Neural crest cell (in vitro differentiated cells): ENCODE measurements at places on chromosomes 11 and 22. TPM values are rescaled to one million over a fixed set of nuclear protein-coding genes. Genes with fewer than 3 reads are reported as not detected.

DNA sequence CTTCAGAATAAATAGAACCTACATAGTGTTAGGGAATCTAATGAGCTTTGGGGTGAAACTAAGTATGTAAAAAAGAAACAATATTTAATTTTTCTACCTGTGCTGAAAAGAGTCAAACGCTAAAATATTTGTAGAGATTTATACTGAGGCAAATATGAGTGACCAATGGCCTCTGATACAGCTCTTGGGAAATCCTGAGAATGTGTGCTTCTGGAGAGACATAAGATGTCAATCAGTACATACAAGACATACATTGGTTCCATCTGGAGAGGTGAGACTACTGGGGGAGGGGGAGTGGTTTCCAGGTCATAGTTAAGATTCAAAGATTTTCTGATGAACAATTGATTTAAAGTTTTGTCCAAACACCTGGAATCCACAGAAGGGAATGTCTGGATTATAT, 970 bp downstream of the ASRGL1 start:
- H3K4me1 ChIP-seq, result peaks cover 31% of the 10 kb centered on the region
- peaks cover 30% of the 10 kb centered on the region for H3K27me3 ChIP-seq
- no peak for DNase-seq
- H3K27ac ChIP-seq, result no peak overlapping the region
- no peaks in the 10 kb centered on the region for H3K36me3 ChIP-seq

GRCh38 chr11:76049511-76049910, 156.8 kb downstream of the WNT11 start:
- no peak overlapping the region for H3K4me3 ChIP-seq
- H3K27ac ChIP-seq, result no peak overlapping the region
- peaks cover 6% of the 10 kb centered on the region for H3K4me1 ChIP-seq
- no peaks in the 10 kb centered on the region for H3K27me3 ChIP-seq
- DNase-seq, result no peak

GRCh38 chr11:72630104-72630852, 43.9 kb downstream of the PDE2A start:
- no peak for DNase-seq
- H3K4me3 ChIP-seq, result no peak overlapping the region
- no peaks in the 10 kb centered on the region for H3K36me3 ChIP-seq
- peaks cover 28% of the 10 kb centered on the region for H3K4me1 ChIP-seq

GRCh38 chr11:9847636-9848035, 183.8 kb downstream of the SWAP70 start:
- H3K4me1 ChIP-seq, result peaks cover 8% of the 10 kb centered on the region
- no peaks in the 10 kb centered on the region for H3K27me3 ChIP-seq
- H3K4me3 ChIP-seq, result no peak overlapping the region
- H3K27ac ChIP-seq, result no peak overlapping the region

DNA sequence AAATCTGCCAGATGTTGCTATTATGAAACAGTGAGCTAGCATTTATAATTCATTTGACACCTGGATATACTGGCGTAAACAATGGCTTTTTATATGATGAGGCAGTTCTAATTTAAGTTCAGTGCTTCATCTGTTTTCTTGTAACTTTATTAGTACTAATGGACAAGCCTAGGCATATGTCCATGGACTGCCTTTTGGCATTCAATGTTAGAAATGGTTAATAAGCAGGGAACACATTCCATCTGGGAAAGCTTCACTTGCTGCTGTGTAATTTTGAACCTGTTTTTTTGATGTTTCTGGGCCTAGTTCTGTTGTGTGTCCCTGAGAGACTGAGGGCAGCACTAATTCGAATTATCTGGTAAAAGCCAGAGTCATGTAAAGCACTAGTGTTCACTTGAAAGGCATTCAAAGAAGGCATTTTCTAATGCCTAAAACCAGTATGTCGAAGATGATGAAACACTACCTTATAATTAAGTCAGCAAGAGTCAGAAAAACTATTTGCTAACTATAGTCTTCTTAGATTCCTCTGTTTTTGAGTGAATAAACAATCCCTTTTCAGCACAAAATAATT, 138.5 kb downstream of the SWAP70 start:
- H3K4me3 ChIP-seq, result no peak overlapping the region
- no peaks in the 10 kb centered on the region for H3K27me3 ChIP-seq
- H3K4me1 ChIP-seq, result peaks cover 6% of the 10 kb centered on the region
- no peak overlapping the region for H3K27ac ChIP-seq
- peaks cover 8% of the 10 kb centered on the region for H3K36me3 ChIP-seq

GRCh38 chr11:77418971-77419597, 54.8 kb downstream of the PAK1 start:
- H3K27ac ChIP-seq, result no peak overlapping the region
- no peaks in the 10 kb centered on the region for H3K27me3 ChIP-seq

Gene BTG4
- total RNA-seq, result not detected in 2 replicates

DNA sequence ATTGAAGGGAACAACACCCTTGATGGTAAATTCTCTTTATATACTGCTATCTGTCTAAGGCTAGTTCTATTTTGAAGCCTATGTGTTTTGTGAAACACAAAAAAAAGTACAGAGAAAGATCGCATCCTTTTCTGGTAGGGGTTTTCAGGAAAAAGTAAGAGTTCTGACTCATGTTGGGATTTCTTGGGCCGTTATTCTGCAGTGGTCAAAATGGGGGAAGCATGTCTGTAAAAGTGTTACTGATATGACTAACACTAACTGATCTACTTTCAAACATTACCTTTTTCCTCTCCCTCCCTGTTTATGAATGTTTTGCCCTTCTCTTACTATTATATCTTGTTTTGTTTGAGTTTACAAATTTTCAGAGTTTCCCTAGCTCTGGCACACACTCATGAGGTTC, 53.9 kb downstream of the CTNND1 start:
- peaks cover 23% of the 10 kb centered on the region for H3K36me3 ChIP-seq
- no peaks in the 10 kb centered on the region for H3K4me1 ChIP-seq
- DNase-seq, result no peak
- H3K27me3 ChIP-seq, result no peaks in the 10 kb centered on the region
- no peak overlapping the region for H3K4me3 ChIP-seq

DNA sequence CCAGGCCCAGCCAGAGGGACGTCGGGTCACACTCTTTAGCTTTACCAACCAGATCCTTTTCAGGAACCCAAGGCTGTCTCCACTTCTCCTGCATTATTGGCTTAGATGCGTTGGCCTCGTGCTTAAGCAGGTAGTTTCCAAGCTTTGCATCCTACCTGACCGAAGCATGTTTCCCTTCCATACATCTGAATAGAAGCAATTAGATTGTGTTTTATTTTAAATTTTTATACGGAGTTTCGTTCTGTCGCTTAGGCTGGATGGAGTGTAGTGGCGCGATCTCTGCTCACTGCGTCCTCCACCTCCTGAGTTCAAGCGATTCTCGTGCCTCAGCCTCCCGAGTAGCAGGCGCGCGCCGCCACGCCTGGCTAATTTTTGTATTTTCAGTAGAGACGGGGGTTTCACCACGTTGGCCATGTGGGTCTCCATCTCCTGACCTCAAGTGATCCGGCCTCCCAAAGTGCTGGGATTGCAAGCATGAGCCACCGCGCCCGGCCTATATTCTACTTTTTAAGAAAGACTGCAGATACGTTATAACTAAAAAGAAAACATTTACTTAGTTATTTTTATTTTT, 677 bp downstream of the DYNC2H1 start:
- peaks cover 32% of the 10 kb centered on the region for H3K4me1 ChIP-seq
- no peaks in the 10 kb centered on the region for H3K27me3 ChIP-seq
- peak overlapping the region; percentile 99 for H3K27ac ChIP-seq
- peaks cover 5% of the 10 kb centered on the region for H3K36me3 ChIP-seq
- peak overlapping the region; percentile 92 for H3K4me3 ChIP-seq
- no peak for DNase-seq

DNA sequence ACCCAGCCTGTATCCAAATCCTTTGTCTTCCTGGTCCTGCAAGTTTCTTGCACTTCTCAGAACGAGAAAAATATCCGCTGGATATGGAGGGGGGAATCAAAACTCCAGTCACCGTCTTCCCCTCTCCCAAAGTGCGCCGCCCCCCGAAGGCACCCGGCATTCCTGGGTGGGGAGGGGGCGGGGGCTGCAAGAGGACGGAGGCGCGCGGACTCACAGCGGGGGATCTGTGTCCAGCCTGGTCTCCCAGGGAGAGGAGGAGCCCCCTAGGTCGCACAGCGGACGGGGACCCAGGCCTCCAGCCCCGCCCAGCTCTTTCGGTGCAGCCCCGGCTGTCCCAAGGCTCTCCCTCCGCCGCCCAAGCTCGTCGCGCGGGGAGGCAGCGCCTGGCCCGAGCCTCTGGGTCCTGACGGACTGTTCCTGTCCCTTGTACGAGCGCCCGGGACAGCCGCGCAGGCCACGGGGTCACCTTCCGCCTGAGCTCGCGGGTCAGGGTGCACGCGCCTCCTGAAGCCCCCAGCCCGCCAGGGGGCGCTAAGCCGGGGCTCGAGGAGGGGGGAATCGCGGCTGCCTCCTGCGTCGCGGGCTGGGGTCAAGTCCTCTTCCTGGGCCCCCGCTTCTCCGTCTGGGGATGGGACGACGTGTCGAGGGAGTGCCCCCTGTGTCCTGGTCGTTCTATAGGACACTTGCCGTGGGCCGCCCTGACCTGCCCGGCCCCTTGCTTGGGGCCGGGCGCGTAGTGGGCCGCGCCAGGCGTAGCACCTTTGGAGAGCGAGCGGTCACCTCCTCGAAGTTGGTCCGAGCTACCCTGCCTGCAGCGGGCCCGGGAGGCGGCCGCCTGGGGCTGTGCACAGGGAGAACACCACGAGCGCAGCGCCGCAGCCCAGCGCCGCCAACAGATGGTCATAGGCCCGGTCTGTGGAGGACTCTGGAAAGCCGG, 2.4 kb upstream of the WNT11 start:
- no peak overlapping the region for H3K27ac ChIP-seq
- H3K4me1 ChIP-seq, result peaks cover 16% of the 10 kb centered on the region
- H3K27me3 ChIP-seq, result peaks cover 90% of the 10 kb centered on the region

- H3K4me3 ChIP-seq, result no peak overlapping the region
- H3K36me3 ChIP-seq, result no peaks in the 10 kb centered on the region
- H3K27me3 ChIP-seq, result peaks cover 9% of the 10 kb centered on the region
- H3K27ac ChIP-seq, result no peak overlapping the region
Measured at GRCh38 chr11:30568931-30569330, 17.2 kb downstream of the MPPED2 start.

Gene CLMP
- total RNA-seq, result 4.2 and 4.3 TPM in 2 replicates

Gene MGAT3
- total RNA-seq, result 20.3 and 23.5 TPM in 2 replicates

GRCh38 chr11:74237541-74237940, 66.5 kb downstream of the PPME1 start:
- H3K27me3 ChIP-seq, result no peaks in the 10 kb centered on the region
- H3K27ac ChIP-seq, result no peak overlapping the region

GRCh38 chr11:76768088-76768908, 14.9 kb upstream of the TSKU start:
- no peak overlapping the region for H3K4me3 ChIP-seq
- H3K4me1 ChIP-seq, result peaks cover 16% of the 10 kb centered on the region
- DNase-seq, result no peak
- no peaks in the 10 kb centered on the region for H3K27me3 ChIP-seq
- no peaks in the 10 kb centered on the region for H3K36me3 ChIP-seq

- H3K4me3 ChIP-seq, result no peak overlapping the region
- no peaks in the 10 kb centered on the region for H3K36me3 ChIP-seq
- no peak overlapping the region for H3K27ac ChIP-seq
- no peak for DNase-seq
Measured at GRCh38 chr11:83694191-83694910, 408.2 kb upstream of the CCDC90B start.

GRCh38 chr11:119376197-119376847, 5.2 kb downstream of the USP2 start:
- H3K27ac ChIP-seq, result peak overlapping the region; percentile 75
- peaks cover 42% of the 10 kb centered on the region for H3K4me1 ChIP-seq
- DNase-seq, result peak; percentile 37
- H3K4me3 ChIP-seq, result peak overlapping the region; percentile 64

GRCh38 chr11:69156673-69157155, 979 bp downstream of the SMIM38 start:
- peaks cover 3% of the 10 kb centered on the region for H3K27me3 ChIP-seq
- H3K4me1 ChIP-seq, result peaks cover 68% of the 10 kb centered on the region
- DNase-seq, result peak; percentile 34
- peak overlapping the region; percentile 99 for H3K27ac ChIP-seq
- H3K4me3 ChIP-seq, result peak overlapping the region; percentile 78

Gene DDIAS
- 22.1 and 23.2 TPM in 2 replicates for total RNA-seq

Gene RAB38
- 3.6 and 4.7 TPM in 2 replicates for total RNA-seq

DNA sequence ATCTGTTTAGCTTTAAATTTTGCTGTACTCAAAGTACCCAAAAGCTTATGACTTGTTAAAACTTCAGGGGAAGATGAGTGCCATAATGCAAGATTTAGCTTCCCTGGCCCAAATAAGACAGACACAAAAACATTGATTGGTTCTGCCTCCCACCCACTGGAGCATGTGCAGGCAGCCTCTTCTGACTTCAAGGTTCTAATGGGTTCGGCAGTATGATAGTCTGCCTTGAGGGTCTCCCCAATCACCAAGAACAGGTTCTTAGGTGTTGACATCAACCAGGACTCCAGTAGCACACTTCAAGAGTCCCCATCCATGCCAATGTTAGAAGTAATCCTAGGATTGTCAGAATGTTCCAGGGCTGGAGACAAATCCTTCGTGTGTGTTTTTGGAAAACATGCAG, 12.5 kb downstream of the EIF4G2 start:
- H3K27ac ChIP-seq, result no peak overlapping the region
- no peak for DNase-seq
- H3K4me3 ChIP-seq, result no peak overlapping the region
- H3K36me3 ChIP-seq, result peaks cover 25% of the 10 kb centered on the region
- H3K4me1 ChIP-seq, result peaks cover 20% of the 10 kb centered on the region

GRCh38 chr11:5505363-5506048, 4.3 kb downstream of the UBQLN3 start:
- no peak overlapping the region for H3K4me3 ChIP-seq
- no peak for DNase-seq
- H3K36me3 ChIP-seq, result no peaks in the 10 kb centered on the region
- H3K27me3 ChIP-seq, result no peaks in the 10 kb centered on the region

DNA sequence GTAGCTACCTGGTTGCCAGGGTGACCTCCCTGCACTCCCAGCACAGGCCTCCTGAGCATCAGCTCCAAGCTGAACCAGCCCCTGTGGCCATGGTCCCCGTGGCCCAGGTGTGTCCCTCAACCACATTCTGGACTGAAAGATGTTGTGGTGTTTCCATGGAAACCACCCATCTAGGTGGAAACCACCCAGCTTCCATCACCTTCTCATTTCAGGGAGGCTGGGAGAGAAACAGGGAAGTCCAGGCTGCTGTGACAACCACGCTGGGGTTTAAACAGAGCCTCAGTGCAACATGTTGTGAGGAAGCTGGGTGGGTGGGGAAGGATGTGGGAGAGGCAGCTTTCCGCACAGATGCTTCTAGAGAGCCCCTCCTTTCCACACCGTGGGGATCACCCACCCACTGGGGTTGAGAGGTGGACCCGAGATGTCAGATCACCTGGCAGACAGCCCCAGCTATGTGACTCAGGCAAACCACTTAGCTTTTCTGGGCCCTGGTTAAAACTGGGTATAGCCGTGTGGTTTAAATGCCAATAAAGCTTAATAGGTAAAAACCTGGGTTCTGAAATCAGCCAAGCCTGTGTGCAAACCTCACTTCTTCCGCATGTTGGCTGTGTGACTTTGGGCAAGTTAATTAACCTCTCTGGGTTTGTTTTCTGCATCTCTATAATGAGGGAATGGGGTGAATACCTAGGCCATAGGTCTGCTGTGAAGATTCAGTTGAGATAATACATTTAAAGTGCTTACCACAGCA, 46.4 kb downstream of the CD82 start:
- no peak for DNase-seq
- peaks cover 25% of the 10 kb centered on the region for H3K4me1 ChIP-seq
- H3K4me3 ChIP-seq, result no peak overlapping the region

GRCh38 chr11:129928923-129929692, 33.7 kb upstream of the NFRKB start:
- H3K4me1 ChIP-seq, result peaks cover 4% of the 10 kb centered on the region
- no peak for DNase-seq
- peaks cover 13% of the 10 kb centered on the region for H3K36me3 ChIP-seq

Gene RAB39A
- 10.8 and 11.3 TPM in 2 replicates for total RNA-seq

- peak overlapping the region; percentile 25 for H3K27ac ChIP-seq
- no peak overlapping the region for H3K4me3 ChIP-seq
- H3K4me1 ChIP-seq, result peaks cover 28% of the 10 kb centered on the region
- H3K27me3 ChIP-seq, result no peaks in the 10 kb centered on the region
- H3K36me3 ChIP-seq, result no peaks in the 10 kb centered on the region
Measured at GRCh38 chr11:132349811-132350733, 979.7 kb downstream of the NTM start.

Gene TIGD3
- 3.3 TPM in 2 replicates for total RNA-seq
